Effector memory CD8-positive, alpha-beta T cell (primary cell): ENCODE measurements at places on chromosomes 7 and 10.
A peak's percentile ranks its signal among the peaks of the same experiment; 100 is the strongest.

- no peak for DNase-seq
Measured at GRCh38 chr10:121285406-121286196, 312.6 kb downstream of the FGFR2 start.

DNA sequence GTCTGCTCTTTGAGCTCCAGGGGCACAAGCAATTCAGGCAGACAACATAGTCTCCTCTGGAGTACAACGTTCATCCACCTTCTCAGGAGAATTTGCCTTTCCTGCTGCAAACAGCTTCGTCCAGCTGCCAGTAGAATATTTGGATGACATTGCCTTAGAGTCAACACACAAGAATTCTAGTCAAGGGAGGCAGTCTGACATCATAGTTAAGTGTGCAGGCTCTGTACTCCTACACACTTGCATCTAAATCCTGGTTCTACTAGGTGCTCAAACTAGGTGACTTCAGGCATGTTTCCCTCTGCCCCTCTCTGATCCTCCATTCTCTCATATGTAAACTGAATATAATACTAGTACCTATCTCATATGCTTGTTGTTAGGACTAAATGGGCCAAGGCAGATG, 314.8 kb downstream of the HPSE2 start:
- DNase-seq = no peak

- no peak for DNase-seq
Measured at GRCh38 chr7:134613623-134614347, 32.9 kb upstream of the BPGM start.

DNA sequence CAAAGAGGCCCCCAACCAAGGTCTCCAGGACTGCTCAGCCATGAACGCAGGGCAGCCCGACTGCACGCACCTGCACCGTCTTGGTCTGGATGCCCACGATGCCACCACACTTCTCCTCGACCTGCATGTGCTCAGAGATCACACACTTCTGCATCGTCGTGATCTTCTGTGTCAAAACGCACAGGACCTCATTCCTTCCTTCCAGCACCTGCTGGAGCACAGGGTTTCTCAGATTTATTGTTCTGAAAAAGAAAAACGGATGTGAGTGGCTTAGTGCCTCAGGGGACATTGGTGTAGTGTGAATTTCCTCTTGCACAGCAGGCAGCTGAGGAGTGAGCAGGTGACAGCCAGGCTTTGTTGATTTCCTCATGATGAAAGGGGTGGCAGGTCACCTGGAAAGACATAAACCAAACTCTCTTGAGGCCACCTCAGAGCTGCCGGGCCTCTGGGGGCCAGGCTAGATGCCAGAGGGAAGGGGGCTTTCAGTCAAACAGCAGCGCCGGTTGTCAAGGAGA, 38.2 kb downstream of the GSDME start:
- DNase-seq = no peak

GRCh38 chr7:143380646-143381426, at the start of gene ZYX:
Gene ZYX (plus strand): TSS chr7:143381345. CDS start chr7:143381572, 227 bp downstream.
- DNase-seq = peak; percentile 84

GRCh38 chr7:157292770-157293412, 43.9 kb upstream of the DNAJB6 start:
- DNase-seq = no peak

DNA sequence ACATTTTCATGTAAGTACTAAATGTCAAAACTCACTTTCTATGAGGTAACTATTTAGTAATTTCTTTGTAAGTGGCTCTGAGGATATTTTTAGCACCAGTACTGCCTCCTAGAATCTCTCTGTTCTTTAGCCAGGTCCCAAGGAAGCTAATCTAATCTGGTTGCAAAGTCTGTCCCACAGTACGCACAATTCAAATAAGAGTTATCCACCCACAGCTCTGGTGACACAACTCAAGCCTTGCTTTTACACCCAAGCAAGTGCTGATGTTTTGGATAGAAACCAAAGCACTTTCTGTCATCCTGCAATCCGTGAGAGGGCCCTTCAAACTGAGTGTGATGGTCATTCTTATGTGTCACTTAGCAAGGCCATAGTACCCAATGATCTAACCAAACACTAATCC, 14.5 kb downstream of the GIMAP5 start:
- DNase-seq = no peak

- no peak for DNase-seq
Measured at GRCh38 chr10:80323311-80323710, 33.2 kb downstream of the DYDC1 start.

DNA sequence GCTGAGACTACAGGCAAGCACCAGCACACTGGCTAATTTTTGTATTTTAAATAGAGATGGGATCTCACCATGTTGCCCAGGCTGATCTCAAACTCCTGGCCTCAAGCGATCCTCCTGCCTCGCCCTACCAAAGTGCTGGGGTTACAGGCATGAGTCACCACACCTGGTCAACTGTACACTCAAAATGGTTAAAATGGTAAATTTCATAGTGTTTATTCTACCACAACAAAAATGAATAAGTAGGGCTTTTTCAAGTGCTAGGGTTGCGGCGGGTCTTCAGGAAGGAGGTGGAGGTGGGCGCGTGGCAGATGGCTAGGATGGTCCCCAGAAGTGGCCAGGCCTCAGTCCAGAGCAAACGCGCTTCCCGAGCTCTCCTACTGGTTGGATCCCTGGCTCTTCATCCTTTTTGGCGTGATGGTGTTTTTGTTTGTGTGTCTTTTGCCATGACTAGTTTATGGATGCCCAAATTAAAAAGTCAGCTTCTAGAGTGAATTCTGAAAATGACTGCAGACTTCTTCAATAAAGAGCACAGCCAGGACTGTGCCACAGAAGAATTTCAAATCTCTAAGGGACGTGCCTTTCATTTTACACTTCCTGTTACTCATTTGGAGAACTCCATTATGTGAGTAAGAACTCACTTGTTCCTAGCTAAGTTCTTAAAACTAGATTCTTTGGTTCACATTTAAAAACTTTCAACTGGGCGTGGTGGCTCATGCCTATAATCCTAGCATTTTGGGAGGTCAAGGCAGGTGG, 73.9 kb downstream of the TMEM130 start:
- no peak for DNase-seq

DNA sequence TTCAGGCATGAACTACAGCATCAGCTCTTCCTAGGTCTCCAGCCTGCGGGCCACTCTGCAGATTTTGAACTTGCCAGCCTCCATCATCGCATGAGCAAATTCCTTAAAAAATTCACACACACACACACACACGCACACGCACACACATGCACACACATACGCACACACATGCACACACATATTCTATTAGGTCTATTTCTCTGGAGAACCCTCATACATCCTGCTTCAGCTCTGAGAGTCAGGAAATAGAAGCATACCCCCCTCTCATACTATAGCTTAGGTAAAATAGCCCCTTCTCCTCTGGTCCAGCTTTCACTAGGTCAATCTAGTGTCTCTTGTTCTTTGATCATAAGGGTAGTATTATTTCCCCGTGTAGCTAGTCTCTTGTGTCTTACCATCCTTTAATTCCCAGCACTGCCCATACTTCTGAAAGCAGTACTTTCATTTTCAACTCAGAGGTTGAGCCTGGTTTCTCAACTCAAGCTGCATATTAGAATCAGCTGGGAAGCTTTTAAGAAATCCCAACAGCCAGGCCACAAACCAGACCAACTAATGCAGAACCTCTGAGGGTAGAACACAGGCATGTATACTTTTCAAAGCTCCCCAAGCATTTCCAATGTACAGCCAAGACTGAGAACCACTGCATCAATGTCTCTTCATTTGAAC, 30.9 kb upstream of the ITGB8 start:
- no peak for DNase-seq

- no peak for DNase-seq
Measured at GRCh38 chr10:15684768-15685167, 35.0 kb downstream of the ITGA8 start.

- DNase-seq = no peak
Measured at GRCh38 chr10:3869036-3869435, 84.0 kb upstream of the KLF6 start.

DNA sequence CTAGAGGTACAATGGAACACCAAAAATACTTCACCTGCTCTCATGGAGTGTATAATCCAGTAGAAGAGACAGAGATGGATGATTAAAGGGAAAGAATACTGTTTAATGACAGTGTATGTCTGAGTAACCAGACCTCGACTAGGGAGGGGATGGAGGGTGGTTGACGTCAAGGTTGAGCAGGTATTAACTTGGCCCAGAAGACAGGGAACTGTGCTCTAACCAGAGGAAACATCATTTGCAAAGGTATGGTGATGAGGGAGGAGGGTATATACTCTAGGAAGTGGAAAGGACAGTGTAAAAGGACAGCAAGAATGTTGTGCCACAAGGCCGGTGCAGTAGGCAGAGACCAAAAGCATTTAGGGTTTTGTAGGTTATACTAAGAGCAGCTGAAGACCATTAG, 2.9 kb downstream of the MIOS start:
- DNase-seq = no peak
